ENCODE measurements at places on chromosomes 1 and 21. TPM values are rescaled to one million over a fixed set of nuclear protein-coding genes. Genes with fewer than 3 reads are reported as not detected.

HSD11B1 gene
- 28.8 TPM for total RNA-seq

MYOM3 gene
- not detected for total RNA-seq

DYNLT4 gene
- not detected for total RNA-seq

DNAJC28 gene
- 1.3 TPM for total RNA-seq

GSTM3 gene
- 142 TPM for total RNA-seq
